Activated CD4-positive, alpha-beta memory T cell treated with anti-CD3 and anti-CD28 coated beads, Interleukin-2, amount 10 ng/mL, durations not matched to agents 7 days and 5 days (primary cell): ENCODE measurements at places on chromosomes 7 and 10.

DNA sequence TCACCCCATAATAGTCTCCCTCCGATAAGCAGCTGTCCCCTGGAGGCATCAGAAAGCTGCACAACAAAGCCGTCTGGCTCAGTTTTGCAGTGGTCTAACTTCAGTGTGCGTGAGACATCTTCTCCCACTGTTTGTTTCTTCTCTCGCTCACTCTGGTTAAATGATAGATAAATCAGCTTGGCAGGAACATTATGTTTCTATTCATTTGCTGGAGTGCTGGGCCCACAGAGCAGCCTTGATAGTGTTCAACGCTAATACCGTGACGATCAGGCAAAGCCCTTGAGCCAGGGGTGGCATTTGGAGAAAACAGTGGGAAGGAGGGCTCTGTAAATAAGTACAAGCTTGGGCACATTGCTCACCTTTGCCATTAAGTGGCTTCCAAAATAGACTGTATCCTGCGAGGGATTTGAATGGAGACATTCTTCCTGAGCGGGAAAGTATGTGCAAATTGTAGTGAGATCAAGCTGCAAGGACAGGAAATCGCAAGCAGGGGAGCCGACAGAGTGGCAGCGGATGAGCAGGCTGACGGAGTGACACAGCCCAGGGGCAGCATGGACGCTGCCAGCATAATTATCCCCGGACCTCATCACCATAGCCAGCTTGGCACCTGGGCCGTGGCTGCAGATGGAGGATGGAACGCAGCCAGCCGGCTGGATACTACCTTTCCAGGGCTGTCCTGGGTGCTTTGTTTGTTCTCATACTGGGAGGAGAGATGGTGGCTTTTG, 256.8 kb upstream of the FZD8 start:
- no peak for DNase-seq

GRCh38 chr7:35623381-35623780, 71.6 kb downstream of the HERPUD2 start:
- DNase-seq: no peak

- no peak for DNase-seq
Observed at GRCh38 chr10:125152450-125153368, 7.7 kb downstream of the CTBP2 start.

DNA sequence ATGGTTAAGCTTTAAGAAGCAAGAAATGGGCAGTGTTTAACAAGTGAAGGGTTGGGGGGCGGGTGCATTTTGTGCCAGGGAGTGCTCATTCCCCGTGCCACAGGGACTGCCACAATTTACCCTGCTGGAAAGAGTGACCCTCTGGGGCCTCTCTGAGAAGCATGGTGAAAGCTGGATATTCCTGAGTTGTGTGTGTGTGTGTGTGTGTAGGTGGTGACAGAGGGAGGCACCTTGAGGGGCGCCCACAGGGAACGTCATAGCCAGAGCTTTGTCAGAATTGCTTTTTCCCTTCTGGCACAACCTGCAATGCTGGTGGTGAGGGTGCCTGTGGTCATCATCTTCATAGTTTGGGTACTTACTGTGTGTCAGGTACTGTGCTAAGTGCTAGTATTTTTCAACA, 2.5 kb upstream of the WDR86 start:
- DNase-seq: no peak

DNA sequence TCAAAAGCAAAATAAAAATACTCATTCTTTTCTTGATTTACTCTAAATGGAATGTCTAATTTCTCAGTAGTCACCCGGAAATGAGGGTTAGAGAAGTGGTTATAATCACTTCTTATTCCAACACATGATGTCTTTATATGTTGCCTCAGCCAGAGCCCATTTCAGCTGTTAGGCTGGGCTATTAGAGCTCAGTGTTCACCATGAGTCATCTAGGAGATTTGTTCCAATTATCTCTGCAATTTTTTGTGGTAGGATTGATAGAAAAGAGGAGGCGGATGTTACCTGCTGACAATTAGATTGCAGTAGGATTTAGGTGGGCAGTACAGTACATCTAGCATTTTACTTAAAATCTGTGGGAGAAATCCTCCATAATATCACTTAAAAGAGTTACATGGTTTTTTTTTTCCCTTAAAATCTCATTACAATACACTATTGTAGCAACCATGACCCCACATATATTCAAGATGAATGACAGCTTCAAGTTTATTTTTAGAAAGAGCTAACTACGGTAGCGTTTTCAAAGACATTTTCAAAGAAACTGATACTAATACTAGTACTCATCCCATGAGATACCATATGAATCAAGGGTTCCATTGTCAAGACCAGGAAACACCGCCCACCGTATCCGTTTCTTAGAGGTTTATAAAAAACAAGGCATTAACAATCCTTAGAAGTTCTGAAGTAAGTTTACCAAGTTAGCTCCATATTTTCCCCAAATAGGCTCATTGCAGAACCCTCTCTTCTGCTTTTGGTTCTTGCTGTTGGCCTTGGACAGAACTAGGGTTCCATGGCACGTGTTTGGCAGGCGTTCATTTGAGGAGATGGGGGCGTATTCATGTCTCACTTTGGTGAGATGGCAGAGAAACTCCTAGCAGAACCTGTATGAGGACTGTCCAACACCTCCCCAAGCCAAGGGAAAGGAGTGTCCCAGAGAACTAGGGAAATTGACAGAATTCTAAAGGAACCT, 10.4 kb downstream of the CPA2 start:
- no peak for DNase-seq

GRCh38 chr10:59082249-59082648, 94.2 kb upstream of the PHYHIPL start:
- DNase-seq: no peak

DNA sequence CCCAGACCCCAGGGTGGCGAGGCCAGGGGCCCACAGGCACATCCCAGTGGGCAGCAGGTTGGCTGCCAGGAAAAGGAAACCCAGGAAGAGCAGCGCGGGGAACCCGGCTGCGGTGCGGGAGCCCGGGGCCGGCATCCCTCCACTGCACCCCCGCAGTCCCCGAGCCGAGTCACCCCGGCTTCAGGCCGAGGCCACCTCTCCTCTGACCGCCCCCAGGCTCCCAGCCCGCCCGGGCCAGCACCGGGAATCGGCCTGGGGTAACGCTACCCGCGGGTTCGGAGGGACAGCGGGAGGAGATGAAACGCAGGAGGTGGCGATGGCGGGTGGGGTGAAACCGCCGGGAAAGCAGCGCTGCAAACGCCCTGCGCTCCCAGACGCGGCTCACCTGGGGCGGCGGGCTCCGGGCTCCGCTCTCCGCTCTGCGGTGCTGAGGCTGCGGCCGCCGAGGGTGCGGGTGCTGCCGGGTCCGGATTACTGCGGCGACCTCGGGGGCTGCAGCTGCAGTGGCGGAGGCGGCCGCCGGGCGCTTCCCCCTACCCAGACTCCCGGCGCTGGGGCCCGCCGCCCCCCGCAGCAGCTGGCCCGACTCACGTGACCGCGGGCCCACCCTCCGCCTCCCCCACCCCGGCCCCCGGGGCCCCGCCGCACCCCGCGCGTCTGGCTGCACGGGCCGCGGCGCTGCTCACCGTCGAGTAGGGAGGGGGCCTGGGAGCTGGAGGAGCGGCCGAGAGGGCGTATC, at the start of gene SCRN1:
TSS of gene SCRN1 (minus strand) at position 545 of the 739 bp plus-strand sequence. CDS start 20,734 bp downstream, outside the sequence.
- DNase-seq: peak; percentile 21

GRCh38 chr10:72598769-72599701, 26.8 kb downstream of the MICU1 start:
- DNase-seq: no peak

GRCh38 chr7:6271060-6271658, 1.3 kb downstream of the CYTH3 start:
- DNase-seq: peak; percentile 33

GRCh38 chr10:38094927-38095574, 914 bp downstream of the ZNF37A start:
- DNase-seq: no peak

DNA sequence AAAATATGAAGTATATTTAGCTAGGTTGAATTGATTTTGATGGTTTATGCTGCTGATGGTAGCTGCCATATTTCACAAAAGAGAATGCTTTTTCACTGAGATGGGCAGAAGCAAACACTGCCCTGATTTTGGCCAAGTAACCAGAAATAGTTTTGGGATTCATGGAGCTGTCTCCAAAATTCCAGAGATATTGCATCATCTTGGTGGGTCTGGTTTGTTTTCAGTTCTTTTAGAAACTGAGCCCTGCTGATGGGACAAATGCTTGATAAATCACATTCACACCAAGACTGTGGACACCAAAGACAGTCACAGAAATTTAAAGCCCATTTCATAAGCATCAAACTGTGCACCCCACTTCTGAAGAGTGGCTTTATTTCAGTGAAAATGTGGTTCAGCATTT, 140.5 kb downstream of the BICC1 start:
- DNase-seq: no peak

DNA sequence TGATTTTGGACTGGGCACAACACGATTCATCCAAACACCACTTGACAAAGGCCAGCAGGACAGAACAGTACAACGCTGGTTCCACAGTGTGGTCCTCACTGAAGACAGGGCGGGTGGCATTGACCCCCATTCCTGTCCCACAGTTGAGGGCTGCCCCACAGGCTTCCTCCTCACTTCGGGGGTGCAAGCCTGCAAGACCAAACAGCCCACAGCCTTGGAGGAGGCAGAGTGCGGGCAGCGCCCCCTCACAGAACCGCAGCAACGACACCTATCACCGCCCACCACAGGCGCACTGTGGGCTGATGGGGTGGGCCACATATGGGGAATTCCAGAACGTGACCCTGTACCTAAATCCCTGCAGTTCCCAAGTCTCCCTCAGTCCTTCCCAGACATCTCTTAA, 70.6 kb downstream of the PTPRN2 start:
- DNase-seq: no peak

- DNase-seq: no peak
Observed at GRCh38 chr7:127865466-127865865, 165.8 kb downstream of the LRRC4 start.

- DNase-seq: no peak
Observed at GRCh38 chr10:88759366-88760101, at the start of gene LIPN. TSS of gene LIPN (plus strand) at chr10:88760020. CDS start at chr10:88761406, 1,386 bp downstream.

DNA sequence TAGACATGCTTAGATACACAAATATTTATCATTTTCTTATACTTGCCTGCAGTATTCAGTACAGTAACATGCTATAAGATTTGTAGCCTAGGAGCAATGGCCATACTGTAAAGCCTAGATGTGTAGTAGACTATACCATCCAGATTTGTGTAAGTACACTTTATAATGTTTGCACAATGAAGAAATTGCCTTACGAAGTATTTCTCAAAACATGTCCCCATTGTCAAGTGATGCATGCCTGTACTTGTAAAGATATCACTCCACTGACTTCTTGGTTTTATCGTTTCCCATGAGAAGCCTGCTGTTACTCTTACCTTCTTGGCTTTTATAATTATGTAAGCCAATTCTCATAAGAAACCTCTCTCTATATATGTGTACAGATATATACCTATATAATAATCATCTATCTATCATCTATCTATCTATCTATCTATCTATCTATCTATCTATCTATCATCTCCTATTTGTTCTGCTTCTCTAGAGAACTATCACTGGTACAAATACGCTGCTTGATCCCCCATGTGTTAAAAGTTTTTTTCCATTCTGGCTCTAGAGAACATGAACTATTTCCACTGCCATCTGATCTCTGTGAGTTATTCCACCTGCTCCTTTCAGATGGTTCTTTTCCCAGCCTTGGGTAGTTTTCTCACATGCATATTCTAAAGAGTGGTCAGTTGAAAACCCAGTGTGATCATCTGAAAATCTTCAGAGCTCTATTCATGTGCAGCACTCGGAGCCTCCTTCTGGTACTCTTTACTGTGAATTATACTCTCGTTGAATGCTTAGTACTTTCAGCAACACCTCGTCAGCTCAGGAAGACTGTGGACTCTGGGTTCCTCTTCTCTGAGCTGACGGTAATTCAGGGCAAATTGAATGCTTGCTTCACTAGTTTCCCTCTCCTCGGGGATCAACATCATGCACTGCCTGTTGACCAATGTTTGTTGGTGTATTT, 14.5 kb upstream of the VCL start:
- DNase-seq: no peak

GRCh38 chr10:108562105-108562504, 1361.2 kb downstream of the XPNPEP1 start:
- DNase-seq: no peak

- no peak for DNase-seq
Observed at GRCh38 chr7:145928937-145929336, 187.7 kb upstream of the CNTNAP2 start.

DNA sequence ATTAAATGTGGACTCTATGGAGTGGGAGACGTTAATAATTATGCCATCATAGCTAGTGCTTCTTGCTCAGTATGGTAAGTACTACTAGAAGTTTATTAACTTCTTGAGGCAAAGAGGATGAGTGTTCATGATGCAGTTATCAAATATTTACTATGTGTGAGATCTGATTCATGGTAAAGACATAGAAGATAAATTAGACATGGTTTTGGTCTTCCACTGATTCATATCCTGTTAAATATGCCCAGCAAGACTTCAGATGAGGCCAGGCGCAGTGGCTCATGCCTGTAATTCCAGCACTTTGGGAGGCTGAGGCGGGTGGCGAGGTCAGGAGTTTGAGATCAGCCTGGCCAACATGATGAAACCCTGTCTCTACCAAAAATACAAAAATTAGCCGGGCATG, 547.1 kb upstream of the ANKRD30A start:
- no peak for DNase-seq

GRCh38 chr7:20399521-20399920, 68.8 kb downstream of the ITGB8 start:
- DNase-seq: no peak

GRCh38 chr10:110461088-110461487, 36.6 kb upstream of the DUSP5 start:
- no peak for DNase-seq

- no peak for DNase-seq
Observed at GRCh38 chr7:43942250-43942649, 16.0 kb downstream of the UBE2D4 start.

DNA sequence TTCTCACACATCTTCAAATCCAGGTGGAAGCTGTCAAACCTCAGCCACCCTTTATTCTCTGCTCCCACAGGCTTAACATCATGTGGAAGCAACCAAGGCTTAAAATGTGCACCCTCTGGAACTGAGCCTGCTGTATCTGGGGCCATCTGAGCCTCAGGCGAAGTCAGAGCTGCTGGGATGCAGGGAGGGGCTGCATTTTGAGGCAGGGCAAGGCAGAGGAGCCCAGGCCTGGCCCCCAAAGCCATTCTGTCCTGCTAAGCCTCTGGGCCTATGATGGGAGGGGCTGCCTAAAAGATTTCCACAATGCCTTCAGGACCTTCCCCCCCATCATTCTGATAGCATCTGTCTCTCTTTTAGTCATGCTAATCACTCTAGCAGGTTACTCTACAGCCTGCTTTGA, 51.7 kb upstream of the COBL start:
- no peak for DNase-seq
